Transverse colon (tissue), 4 donors: ENCODE measurements at places on chromosomes 12 and 14. TPM values are rescaled to one million over a fixed set of nuclear protein-coding genes. Genes with fewer than 3 reads are reported as not detected.

DNA sequence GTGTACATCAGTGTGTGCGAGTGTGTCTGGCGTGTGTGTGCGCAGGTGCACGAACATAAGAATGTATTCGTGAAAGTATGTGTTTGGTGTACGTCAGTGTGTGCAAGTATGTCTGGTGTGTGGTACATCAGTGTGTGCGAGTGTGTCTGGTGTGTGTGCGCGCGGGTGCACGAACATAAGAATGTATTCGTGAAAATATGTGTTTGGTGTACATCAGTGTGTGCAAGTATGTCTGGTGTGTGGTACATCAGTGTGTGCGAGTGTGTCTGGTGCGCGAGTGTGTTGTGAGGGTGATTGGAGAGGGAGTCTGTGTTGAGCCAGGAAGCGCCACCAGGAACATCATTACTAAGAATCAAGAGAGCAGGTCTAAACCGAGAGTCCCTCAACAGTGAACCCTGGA is 143.8 kb downstream of the BCL11B start:
- no peaks in the 10 kb centered on the region for H3K27me3 ChIP-seq
- H3K27ac ChIP-seq, result no peak overlapping the region
- DNase-seq, result no peak
- no peaks in the 10 kb centered on the region for H3K36me3 ChIP-seq

- no peaks in the 10 kb centered on the region for H3K27me3 ChIP-seq
- H3K4me1 ChIP-seq, result peaks cover 16% of the 10 kb centered on the region
- no peaks in the 10 kb centered on the region for H3K36me3 ChIP-seq
- H3K4me3 ChIP-seq, result no peak overlapping the region
Measured at GRCh38 chr14:91873471-91874415, 6.4 kb upstream of the TC2N start.

GRCh38 chr14:64566651-64567122 is 16.9 kb downstream of the PPP1R36 start:
- H3K4me3 ChIP-seq, result no peak overlapping the region
- H3K27ac ChIP-seq, result peak overlapping the region; percentile 54
- no peaks in the 10 kb centered on the region for H3K36me3 ChIP-seq
- no peaks in the 10 kb centered on the region for H3K4me1 ChIP-seq

GRCh38 chr12:85872497-85873091 is 1.5 kb upstream of the NTS start:
- no peak overlapping the region for H3K27ac ChIP-seq
- H3K4me1 ChIP-seq, result no peaks in the 10 kb centered on the region
- no peaks in the 10 kb centered on the region for H3K36me3 ChIP-seq
- DNase-seq, result no peak
- no peaks in the 10 kb centered on the region for H3K27me3 ChIP-seq
- no peak overlapping the region for H3K4me3 ChIP-seq

DNA sequence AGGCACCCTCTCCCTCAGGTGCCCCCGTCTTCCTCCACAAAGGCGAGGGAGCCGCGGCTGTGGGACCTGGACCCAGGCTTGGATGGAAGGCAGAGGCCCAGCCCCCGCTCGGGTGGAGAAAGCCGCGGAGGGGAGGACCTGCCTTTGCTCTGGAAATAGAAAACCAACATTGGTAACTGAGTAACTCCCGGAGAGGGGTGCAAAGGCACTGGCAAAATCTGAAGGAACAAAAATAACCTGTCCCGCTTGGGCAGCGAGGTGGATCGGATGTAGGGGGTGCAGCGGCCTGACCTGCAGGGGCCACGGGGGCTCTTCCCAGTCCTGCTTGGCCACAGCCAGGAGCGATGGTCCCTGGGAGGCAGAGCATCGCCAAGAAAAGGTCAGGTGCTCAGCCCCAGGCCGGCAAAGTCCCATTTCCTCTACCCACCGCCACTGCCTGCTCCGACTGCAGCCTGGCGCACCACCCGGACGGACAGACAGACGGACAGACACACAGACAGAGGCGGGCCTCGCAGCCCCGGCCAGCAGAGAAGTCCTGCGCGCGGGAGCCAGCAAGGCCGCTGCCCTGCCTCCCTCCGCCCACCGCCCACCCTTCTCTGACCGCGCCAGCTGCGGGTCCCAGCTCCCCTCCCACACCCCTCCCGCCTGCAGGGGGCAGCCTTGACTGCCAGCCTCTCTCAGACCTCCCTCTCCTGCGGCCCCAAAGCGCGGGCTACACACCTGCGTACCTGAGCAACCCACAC is 21.4 kb upstream of the TMEM106C start:
- H3K27me3 ChIP-seq, result peaks cover 6% of the 10 kb centered on the region
- H3K4me3 ChIP-seq, result no peak overlapping the region
- H3K27ac ChIP-seq, result no peak overlapping the region
- no peaks in the 10 kb centered on the region for H3K36me3 ChIP-seq
- DNase-seq, result no peak

DNA sequence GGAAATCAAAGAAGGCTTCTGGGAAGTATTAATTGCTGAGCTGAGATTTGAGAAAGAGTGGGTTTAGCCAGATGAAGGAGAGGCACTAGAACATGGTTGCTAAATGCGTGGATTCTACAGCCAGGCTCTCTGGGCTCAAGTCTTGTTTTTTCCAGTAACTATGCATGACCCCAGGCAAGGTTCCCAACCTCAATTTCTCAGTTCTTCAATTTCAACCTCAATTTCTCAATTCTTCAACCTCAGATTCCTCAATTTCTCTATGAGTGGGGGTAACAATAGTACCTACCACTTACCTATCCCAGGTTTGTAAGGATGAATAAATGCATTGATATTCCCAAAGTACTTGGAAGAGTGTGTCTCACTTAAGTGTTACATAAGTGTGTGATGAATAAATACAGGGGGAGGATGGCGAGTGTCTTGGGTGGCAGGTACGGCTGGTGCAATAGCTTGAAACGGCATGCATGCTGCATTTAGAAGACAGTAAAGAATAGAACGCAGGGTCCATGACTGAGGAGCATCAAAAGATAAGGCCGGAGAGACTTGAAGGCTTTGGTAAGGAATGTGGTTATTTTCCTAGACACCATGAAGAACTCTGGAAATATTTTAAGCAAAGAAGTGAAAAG is 149.1 kb upstream of the ATP2B1 start:
- no peaks in the 10 kb centered on the region for H3K27me3 ChIP-seq
- no peaks in the 10 kb centered on the region for H3K4me1 ChIP-seq
- DNase-seq, result no peak
- no peak overlapping the region for H3K27ac ChIP-seq

- no peak overlapping the region for H3K4me3 ChIP-seq
- DNase-seq, result no peak
- no peak overlapping the region for H3K27ac ChIP-seq
- H3K27me3 ChIP-seq, result no peaks in the 10 kb centered on the region
- H3K4me1 ChIP-seq, result no peaks in the 10 kb centered on the region
Measured at GRCh38 chr12:63875703-63876102, 31.2 kb downstream of the SRGAP1 start.

DNA sequence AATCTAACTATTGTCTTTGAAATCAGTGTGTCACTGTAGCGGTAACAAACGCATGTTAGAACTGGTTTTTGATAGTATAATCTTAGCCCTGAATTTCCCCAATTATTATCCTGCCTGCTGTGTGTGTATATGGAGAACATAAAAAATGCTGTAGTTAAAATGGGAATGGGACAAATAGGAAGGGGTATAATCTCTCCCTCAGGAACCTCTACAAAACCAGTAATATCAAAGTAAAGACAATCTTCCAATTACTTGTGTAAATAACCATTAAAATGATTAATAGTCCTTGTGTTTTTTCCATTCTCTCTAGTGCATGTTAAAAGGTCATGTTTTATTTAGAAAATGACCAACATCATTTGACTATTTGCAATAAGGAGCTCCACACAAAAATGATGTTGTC is 200.1 kb upstream of the TMTC1 start:
- no peaks in the 10 kb centered on the region for H3K36me3 ChIP-seq
- H3K27ac ChIP-seq, result no peak overlapping the region
- no peaks in the 10 kb centered on the region for H3K27me3 ChIP-seq
- no peak overlapping the region for H3K4me3 ChIP-seq
- H3K4me1 ChIP-seq, result no peaks in the 10 kb centered on the region

GRCh38 chr12:3527181-3527580 is 36.2 kb downstream of the PRMT8 start:
- no peaks in the 10 kb centered on the region for H3K27me3 ChIP-seq
- H3K4me1 ChIP-seq, result no peaks in the 10 kb centered on the region
- H3K27ac ChIP-seq, result no peak overlapping the region
- no peaks in the 10 kb centered on the region for H3K36me3 ChIP-seq

DNA sequence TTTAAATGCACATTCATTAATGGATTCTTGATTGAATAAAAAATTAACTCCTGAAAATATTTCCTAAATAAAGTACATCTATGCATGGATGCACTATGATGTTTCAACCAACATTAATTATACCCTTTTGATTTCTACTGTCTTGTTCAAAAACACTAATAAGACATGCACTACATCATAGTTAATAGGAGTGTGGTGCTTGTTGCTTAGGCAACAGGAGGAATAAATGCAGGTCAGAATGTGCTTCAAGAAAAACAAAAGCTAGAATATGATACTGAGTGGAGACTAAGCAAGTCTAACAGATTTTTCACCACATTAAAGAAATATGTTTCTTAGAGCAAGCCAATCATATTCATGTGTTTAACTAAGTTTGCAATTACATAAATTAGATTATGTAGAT is 495.8 kb upstream of the GARIN6 start:
- H3K27ac ChIP-seq, result no peak overlapping the region
- no peak for DNase-seq
- no peaks in the 10 kb centered on the region for H3K27me3 ChIP-seq
- H3K4me3 ChIP-seq, result no peak overlapping the region

GRCh38 chr12:115871714-115872113 is 405.8 kb downstream of the MED13L start:
- H3K27me3 ChIP-seq, result peaks cover 4% of the 10 kb centered on the region
- no peak overlapping the region for H3K4me3 ChIP-seq
- H3K27ac ChIP-seq, result no peak overlapping the region
- H3K36me3 ChIP-seq, result no peaks in the 10 kb centered on the region

DNA sequence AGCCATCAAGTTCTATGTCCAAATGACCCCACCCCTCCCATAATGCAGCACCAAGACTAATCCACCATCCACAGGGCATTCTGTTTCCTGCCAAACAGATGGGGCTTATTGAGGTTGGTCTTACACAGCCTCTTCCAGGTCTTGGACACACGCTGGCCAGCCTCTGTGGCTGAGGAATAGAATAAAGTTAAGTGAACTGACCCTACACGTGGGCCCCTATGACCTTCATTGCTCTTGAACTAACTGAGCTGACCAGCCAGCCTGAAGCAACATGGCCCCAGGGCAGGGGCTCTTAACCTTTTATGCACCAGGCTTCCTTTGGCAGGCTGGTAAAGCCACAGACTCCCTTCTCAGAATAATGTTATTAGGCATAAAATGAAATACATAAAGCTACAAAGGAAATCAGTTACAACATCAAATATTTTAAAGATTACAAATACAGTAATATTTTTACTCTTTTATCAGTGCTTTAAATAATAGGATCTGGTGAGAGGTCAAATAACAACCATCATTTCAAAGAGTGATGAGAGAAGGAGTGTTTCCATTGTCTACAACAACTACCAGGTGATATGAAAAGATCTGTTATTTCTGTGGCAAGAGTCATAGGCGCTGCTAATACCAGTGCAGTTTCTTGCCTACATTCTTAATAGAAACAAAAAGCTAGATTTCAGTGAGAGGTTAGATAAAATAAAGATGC is 192.9 kb upstream of the NUDT4 start:
- no peaks in the 10 kb centered on the region for H3K27me3 ChIP-seq
- H3K36me3 ChIP-seq, result no peaks in the 10 kb centered on the region
- H3K4me1 ChIP-seq, result peaks cover 24% of the 10 kb centered on the region
- H3K4me3 ChIP-seq, result no peak overlapping the region

DNA sequence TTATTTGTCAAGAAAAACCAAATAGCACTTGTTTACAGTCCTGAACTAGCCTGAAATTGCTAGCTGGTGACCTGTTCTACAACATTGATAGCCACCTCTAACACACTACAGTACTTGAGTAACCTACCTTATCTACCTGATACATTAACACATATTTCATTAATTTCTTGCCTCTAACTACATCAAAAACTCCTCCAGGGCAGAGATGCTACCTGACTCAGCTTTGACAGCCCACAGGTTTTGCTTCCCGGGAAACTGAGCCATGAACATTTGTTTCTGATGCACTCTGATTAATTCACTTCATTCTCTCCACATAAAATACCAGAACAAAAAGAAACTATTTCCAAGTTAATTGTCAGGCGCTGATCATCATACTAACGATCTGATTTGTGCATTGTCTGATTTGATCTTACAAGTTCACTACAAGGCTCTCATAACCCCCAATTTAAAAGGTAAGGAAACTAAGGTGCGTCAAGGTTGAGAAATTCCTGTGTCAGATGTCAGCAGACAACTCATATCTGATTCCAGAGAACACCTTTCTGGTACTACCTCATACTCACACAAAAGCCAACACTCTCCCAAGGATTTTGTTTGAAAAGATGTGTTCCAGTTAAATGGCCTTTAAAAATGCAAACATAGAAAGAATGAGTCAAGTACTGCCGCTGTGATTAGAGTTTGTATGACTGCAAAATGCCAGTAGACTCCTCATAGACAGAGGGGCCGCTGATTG is 768.7 kb downstream of the BCL11B start:
- no peaks in the 10 kb centered on the region for H3K36me3 ChIP-seq
- no peak for DNase-seq
- H3K4me3 ChIP-seq, result no peak overlapping the region
- no peaks in the 10 kb centered on the region for H3K4me1 ChIP-seq
- H3K27me3 ChIP-seq, result no peaks in the 10 kb centered on the region
- no peak overlapping the region for H3K27ac ChIP-seq

DNA sequence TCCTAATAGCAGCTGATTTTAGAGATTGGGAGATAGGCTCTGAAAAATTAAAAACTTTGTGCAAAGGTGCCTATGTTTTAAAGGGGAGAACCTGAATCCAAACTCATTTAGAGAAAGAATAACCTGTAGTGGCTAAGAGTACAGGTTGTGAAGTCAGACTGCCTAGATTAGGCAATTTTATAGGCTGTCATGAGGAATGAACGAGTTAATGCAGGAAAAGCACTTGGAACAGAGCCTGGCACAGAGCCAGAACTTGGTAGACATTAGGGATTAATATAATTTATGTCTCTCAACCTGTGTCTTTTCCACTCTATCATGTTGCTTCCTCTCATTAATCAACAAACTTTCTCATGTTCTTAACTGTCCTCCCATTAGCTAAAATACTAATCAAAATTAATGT is 98.1 kb downstream of the WIF1 start:
- H3K27ac ChIP-seq, result peak overlapping the region; percentile 43
- H3K4me1 ChIP-seq, result no peaks in the 10 kb centered on the region
- no peak for DNase-seq
- H3K27me3 ChIP-seq, result no peaks in the 10 kb centered on the region

The KRT71 gene
- total RNA-seq, result not detected

The PLXNC1 gene
- total RNA-seq, result 8.7 TPM

The BDKRB1 gene
- 1.1 TPM for total RNA-seq

The SLCO1B1 gene
- not detected for total RNA-seq

The DHH gene
- total RNA-seq, result not detected

The NABP2 gene
- 4.9 TPM for total RNA-seq
